ENCODE measurements at places on chromosomes 3 and 15.

GRCh38 chr3:89644716-89645115 is 537.3 kb downstream of the EPHA3 start:
- no peak for DNase-seq

DNA sequence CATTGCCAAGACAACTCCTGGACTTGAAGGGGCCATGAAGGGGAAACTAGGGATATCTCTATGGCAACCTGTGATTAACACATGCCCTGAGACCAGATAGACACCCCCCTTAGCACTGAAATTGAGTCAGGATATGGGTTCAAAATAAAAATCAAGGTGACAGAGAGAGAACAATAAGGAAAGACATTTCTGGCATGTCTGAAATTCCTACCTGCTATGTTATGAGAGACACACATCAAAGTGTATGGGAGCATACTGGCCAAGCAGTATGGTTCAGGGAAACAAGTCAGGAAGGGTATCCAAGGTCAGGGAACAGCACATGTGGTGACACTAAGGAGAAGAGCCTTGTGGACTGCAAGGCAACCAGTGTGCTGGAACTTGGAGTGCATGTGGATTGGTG is 388.7 kb downstream of the SHQ1 start:
- DNase-seq, result no peak

DNA sequence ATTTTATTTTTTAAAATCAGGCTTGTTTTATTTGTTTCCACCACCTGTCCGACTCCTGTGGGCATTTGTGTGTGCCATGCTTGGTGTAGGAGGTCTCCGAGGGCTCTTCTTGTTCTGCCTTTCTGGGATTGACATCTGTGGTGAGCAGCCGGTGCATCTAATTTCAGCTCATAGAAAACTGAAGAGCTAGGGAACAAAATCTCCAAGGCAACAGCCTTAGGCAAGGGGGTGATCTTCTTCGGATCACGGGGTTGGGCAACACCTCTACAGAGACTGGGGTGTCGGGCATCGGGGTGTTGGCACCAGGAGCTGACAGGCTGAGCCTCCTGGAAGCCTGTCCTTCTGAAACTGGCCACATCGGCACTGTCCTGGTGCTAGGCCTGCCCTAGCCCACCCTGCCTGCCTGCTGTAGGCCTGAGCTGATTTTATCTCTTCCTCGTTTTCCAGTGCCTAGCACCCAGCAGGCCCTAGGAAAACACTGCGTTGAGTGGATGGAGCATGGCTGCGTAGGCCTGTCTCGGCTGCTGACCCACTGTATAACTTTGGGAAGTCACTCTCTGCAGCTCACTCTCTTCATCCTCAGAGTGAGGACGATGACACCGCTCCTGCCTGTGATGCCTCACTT is 10.3 kb downstream of the CHCHD6 start:
- no peak for DNase-seq

- DNase-seq, result no peak
Measured at GRCh38 chr3:43120937-43121336, 15.1 kb upstream of the POMGNT2 start.

Measured in muscle of back (tissue), 13 donors.